Activated CD4-positive, alpha-beta T cell treated with anti-CD3 and anti-CD28 coated beads for 24 hours (primary cell): ENCODE measurements at places on chromosomes 5 and 9.

GRCh38 chr5:178474562-178475184, 115.5 kb downstream of the COL23A1 start:
- DNase-seq = no peak

DNA sequence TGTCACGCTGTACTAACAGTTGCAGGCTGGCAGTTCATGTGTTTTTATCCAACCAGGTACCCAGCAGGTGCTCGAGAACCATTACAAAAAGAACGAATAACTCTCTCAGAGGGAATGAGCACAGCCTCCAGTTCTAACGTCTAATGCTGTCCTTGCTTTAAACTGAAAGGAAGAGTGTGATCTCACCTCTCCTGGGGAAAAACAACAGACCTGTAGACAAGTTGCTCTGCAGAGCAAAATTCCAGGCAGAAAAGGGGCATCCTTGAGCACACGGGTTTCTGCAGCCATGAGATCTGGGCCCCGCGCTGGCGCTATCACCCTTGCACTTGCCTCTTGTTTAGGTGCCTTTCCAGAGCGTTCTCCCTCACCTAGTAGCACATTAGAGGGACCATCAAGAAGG, 92.5 kb upstream of the DNAH5 start:
- DNase-seq = no peak

DNA sequence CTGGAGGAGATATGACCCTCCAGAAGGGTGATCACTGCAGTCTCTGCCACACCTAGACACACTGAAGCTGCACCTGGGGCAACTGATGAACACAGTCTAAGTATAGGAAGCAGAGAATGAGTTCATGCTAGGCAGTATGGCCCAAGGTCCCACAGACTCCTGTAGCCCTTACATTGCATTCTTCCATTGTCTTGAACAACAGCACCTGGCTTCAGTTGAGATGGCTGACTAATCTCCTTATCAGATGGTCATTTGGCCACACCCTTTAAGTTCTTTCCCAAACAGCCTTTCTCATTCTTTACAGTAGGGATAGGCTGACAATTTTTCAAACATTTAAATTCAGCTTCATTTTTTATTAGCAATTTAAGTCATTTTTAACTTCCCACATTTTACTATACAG, 23.1 kb downstream of the CENPK start:
- no peak for DNase-seq

GRCh38 chr9:107046692-107047091, 183.7 kb downstream of the ZNF462 start:
- DNase-seq = no peak

GRCh38 chr9:2610985-2611384, 10.6 kb upstream of the VLDLR start:
- no peak for DNase-seq

- DNase-seq = no peak
These were observed 33.1 kb downstream of the GRAMD2B start for GRCh38 chr5:126456217-126456820.

- DNase-seq = no peak
These were observed 181.3 kb downstream of the RAB3C start for GRCh38 chr5:58764199-58764598.

GRCh38 chr9:109192732-109193361, 25.8 kb upstream of the FRRS1L start:
- no peak for DNase-seq

- no peak for DNase-seq
These were observed 54.8 kb downstream of the MRPS27 start for GRCh38 chr5:72265032-72265877.

DNA sequence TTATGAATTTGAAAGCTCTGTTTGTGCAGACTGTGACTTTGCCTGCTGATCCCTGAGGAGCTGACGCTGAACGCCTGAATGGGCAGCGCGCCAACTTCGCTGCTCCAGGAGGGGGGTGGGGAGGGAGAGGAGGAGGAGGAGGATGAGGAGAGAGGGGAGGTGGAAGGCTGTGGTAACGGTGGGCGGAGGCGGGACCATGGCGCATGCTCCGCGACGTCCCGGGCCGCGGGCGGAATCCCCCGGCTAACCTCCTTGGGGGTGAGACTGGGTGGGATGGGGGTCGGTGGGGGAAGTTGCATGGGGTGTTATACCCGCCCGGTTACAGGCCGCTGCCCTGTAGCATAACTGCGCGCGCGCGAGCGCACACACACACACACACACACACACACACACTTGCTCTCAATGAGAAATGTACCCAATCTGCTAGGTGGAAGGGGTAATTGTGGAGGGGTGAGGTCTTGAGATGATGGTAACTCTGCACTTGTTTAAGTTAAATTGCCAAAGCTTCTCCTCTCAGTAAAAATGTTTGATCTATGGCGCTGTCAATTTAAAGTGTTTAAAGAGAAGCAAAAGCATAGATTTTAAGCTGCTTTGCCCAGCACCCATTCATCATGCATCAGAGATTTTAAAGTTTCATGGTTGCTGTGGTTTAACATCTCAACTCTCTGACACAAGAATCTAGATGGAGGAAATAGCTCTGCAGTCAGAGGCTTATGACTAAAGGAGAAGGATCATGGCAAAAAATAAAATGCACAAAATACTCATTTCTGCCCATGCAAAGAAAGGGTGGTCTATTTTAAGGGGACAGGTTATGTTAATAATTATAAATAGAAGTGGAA, 76.6 kb upstream of the TBCA start:
- DNase-seq = peak; percentile 11

GRCh38 chr5:131382407-131383395, 118.8 kb downstream of the CDC42SE2 start:
- DNase-seq = peak; percentile 29

DNA sequence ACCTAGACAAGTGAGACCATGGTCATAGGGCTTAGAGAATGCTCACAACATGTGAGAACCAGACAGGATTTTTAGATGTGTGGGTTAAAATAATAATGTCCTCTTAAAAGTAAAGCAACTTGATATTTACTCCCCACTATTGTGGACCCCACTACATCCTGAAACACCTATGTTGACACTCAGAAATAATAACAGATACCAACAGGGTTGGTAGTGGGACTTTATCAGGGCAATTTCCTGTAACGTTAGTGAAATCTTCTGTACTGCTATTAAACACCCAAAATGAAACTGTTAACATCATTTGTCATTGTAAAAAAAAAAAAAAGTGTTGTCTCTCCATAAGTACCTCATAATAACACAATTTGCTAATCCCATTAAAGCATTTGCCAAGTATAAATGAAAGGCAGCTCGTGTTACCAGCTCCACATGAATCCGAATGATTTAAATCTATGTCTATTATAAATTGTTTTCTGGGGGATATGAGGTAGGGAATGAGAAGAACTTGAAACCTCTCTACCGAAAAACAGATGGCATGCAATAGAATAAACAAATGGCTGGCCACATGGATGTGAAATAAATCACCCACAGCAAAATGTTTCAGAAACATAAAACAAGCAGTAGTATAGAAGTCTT, 285.9 kb downstream of the ARHGEF28 start:
- DNase-seq = no peak

- no peak for DNase-seq
These were observed 95.1 kb downstream of the NMUR2 start for GRCh38 chr5:152309926-152310450.

GRCh38 chr9:32965566-32965965, 35.9 kb downstream of the APTX start:
- DNase-seq = no peak

- peak; percentile 15 for DNase-seq
These were observed at the start of gene RAI14 for GRCh38 chr5:34656001-34656699. Gene RAI14, plus strand, starts transcription at chr5:34656328. Its CDS starts 30,592 bp downstream, at chr5:34686920.

GRCh38 chr9:68974431-68974830, 39.5 kb downstream of the PRKACG start:
- DNase-seq = no peak

- DNase-seq = no peak
These were observed 10.2 kb downstream of the SPRY4 start for GRCh38 chr5:142314606-142315005.

- DNase-seq = no peak
These were observed 197.1 kb downstream of the CAVIN4 start for GRCh38 chr9:100774962-100775361.

- DNase-seq = no peak
These were observed 1.2 kb downstream of the FANCC start for GRCh38 chr9:95316274-95316673.

GRCh38 chr9:89802781-89803355, 198.1 kb downstream of the GADD45G start:
- no peak for DNase-seq

- DNase-seq = no peak
These were observed 8.3 kb downstream of the FABP6 start for GRCh38 chr5:160237571-160238093.

DNA sequence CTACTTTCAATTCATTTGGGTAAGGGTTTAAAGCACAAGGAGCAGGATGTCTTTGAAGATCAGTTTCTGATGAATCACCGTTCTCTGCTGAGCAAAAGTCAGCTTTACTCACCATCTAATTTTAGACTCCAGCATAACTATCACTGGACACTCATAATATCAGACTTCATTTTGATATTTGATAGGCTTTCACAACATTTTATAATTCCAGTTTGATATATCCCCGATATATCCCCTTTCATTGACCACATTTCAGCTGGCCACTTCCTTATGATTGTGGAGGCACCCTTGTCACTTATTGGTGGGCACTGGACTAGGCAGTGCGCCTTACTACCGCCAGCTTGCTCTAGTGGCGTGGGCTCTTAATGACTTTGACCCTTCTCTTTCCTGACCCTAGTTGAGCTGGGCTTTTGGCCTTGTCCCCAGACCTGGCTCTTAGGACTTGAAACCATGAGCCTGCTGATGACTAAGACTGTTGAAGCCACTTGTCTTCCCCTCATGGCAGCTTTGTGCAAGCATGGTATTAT, 46.8 kb downstream of the CYSTM1 start:
- DNase-seq = no peak

DNA sequence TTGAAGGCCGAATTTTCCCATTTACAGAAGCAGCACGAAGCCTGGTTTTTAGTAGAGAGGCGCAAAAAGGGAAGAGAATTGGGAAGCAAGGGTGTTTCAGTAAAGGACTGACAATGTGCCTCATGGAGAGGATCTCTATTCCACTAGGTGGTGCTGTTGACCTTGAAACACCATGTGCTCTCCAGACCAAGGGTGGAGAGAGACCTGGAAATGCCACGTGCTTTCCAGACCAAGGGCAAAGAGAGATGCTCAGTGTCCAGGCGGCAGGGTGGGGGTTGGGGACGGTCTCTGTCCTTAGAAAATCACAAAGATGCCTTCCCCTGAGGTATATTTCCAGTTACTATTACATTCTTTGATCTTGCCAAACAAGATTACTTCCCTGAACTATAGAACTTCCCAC, 425.3 kb downstream of the CSNK1G3 start:
- no peak for DNase-seq

DNA sequence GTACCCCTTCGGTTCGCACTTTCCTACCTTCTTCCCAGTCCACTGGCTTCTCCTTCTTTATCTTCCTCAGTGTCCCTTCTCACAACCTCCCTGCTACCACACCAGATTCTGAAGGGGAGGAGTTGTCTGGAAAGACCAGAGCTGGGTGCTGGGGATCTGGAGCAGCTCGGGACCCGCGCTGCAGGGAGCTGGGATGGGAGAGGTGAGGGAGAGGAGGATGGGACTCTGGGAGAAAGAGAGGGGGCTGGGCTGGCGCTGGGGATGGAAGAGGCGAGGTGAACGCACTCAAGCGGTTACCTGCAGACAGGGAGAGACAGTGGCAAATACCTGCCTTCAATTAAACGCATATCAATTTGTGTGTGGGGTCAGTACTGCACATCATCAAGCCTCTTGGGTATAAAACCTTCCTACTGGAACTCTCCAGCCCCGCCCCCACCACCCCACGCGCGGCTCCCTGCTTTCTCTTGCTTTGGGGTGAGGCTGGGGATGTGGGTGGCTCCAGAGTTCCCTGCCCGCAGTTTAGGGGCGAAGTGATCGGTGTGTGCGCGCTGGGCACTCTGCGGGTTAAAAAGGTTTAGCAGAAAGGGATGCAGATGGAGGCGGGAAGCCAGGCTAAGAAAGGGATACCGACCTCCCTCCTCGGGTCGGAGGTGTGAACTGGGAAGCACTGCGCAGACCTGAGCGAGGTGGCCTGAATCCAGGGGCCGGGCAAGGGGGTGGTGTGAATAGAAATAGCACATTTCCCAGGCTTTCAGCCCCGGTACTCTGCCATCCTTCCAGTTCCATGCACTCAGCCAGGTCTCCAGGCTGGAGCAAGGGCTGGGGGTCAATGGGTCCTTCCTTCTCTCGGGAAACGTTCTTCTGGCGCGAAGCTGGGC, 977 bp upstream of the PAM start:
- no peak for DNase-seq

GRCh38 chr9:134283111-134283515, 43.1 kb upstream of the RXRA start:
- DNase-seq = no peak

- DNase-seq = no peak
These were observed 1.8 kb downstream of the SQSTM1 start for GRCh38 chr5:179822444-179822990.

DNA sequence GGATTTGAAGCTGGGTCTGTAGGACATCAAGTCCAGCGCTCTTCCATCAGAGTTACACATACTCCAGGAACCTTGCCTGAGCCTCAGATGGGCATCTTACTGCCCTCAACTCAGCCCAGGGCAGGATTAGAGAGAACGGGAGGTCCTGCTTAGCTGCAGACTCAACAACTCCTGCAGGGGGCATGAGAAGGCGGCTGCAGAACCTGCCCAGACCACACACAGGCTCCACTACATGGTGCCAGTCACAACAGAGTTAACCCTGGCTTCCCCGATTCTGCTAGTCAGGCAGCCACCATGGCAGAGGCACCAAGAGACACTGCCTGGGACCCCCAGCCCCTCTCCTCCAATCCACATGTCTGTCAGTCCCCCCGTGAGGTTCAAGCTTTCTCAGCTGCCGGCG, 23.9 kb upstream of the CPLX2 start:
- DNase-seq = no peak

GRCh38 chr5:1151316-1151715, 39.5 kb upstream of the SLC12A7 start:
- DNase-seq = no peak

- DNase-seq = no peak
These were observed 16.3 kb upstream of the NPM1 start for GRCh38 chr5:171371326-171371725.

- DNase-seq = peak; percentile 22
These were observed at the start of gene SARDH for GRCh38 chr9:133737774-133738639. Gene SARDH, minus strand, starts transcription at chr9:133738352. Its CDS starts 4,179 bp downstream, at chr9:133734173.

DNA sequence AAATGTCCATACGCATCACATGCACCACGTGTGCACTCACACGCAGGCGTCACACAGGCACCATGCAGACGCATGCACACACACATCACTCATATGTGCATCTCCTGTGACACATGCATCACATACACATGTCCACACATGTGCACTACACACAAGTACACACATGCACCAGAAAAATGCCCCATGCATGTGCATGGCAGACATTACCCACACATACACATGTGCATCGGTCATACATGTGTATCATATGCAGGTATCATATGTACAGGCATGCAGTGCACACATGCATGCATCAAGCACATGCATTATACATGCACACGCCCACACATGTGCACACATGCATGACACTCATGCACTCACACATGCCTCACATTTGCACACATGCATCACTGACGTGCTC, 26.1 kb downstream of the ADAMTS2 start:
- no peak for DNase-seq
